IMR-90 (cell line): ENCODE measurements at places on chromosomes 5 and 9.

GRCh38 chr9:128065907-128066712, 1.0 kb downstream of the NAIF1 start:
- H3K27ac ChIP-seq = no peak overlapping the region; the same call in 1 of the 2 replicates
- H3K36me3 ChIP-seq = peaks cover 15% of the 10 kb centered on the region; the same call in 1 of the 2 replicates
- H3K27me3 ChIP-seq = no peaks in the 10 kb centered on the region
- no peak for DNase-seq
- peak overlapping the region; percentile 44 for H3K4me3 ChIP-seq

DNA sequence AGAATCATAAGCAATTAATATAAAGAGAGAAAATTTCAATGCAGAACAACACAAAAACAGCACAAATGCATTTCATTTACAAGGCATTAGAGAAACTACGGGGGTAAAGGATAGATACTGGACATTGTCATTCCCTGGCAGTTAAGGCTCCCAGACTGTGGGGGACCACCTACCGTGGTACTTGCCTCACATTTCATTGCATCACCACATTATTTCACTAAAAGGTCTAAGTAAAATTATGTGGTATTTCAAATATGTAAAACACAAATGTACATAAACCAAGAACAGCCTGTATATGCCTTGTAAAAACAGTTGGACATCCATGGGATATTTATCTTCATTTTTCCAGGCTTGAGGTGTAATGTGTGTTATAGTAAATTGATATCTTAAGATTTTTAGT, 571.2 kb upstream of the ZNF462 start:
- DNase-seq = no peak
- no peaks in the 10 kb centered on the region for H3K4me1 ChIP-seq
- H3K27me3 ChIP-seq = no peaks in the 10 kb centered on the region
- H3K4me3 ChIP-seq = no peak overlapping the region

GRCh38 chr5:62306323-62306895, 403 bp downstream of the KIF2A start:
- H3K4me3 ChIP-seq = peak overlapping the region; percentile 98
- 0 out of 2 replicates have a peak, but pooled peaks cover 2% of the 10 kb centered on the region for H3K4me1 ChIP-seq
- DNase-seq = no peak
- peak overlapping the region; percentile 91 for H3K27ac ChIP-seq

DNA sequence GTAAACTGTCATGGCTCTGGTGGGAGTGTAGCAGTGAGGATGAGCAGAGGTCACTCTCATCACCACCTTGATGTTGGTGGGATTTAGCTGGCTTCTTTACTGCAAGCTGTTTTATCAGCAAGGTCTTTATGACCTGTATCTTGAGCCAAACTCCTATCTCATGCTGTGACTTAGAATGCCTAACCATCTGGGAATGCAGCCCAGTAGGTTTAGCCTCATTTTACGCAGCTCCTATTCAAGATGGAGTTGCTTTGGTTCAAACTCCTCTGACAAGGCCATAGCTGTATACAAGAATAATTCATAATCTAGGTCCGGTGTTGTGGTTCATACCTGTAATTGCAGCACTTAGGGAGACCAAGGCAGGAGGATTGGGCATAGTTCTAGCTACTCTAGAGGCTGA, 85.1 kb downstream of the ARRDC3 start:
- DNase-seq = no peak
- H3K36me3 ChIP-seq = no peaks in the 10 kb centered on the region
- H3K4me3 ChIP-seq = no peak overlapping the region
- H3K27me3 ChIP-seq = no peaks in the 10 kb centered on the region
- no peak overlapping the region for H3K27ac ChIP-seq

DNA sequence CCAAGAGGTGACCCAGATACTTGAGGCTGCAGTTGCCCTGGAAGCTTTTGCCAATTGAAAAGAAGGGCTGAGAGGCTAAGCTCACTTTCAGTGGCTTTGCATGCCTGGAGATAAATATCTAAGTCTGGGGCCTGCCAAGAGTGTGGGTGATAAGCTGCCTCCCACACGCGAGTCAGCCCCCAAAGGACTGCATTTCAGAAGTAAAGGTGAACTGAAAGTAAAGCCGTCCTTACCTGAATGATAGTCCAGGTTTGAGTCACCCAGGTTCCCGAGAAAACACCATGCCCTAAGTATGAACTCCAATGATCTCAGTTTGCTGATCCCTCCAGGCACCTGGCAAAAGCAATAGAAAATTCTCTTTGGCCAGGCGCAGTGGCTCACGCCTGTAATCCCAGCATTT, 22.5 kb upstream of the N4BP3 start:
- no peak overlapping the region for H3K27ac ChIP-seq
- no peak for DNase-seq
- H3K36me3 ChIP-seq = no peaks in the 10 kb centered on the region
- no peaks in the 10 kb centered on the region for H3K4me1 ChIP-seq
- peaks cover 8% of the 10 kb centered on the region for H3K27me3 ChIP-seq

DNA sequence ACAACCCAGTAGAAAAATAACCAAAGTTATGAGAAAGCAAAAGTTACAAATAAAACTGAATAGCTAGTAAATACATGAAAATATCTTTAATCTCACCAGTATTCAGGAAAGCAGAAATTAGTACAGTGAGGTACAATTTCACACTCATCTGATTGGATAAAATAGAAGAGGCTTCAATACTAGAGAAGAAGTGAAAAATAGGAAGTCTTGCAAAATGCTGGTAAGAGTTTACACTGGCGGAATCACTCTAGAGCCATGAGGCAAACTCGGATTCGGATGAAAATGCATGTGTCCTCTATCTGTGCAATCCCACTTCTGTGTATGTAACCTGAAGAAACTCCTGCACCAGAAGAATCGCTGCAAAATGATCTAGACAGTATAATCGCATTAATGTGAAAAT, 128.9 kb downstream of the CCDC192 start:
- DNase-seq = no peak
- H3K27me3 ChIP-seq = no peaks in the 10 kb centered on the region
- H3K27ac ChIP-seq = no peak overlapping the region
- no peaks in the 10 kb centered on the region for H3K36me3 ChIP-seq

DNA sequence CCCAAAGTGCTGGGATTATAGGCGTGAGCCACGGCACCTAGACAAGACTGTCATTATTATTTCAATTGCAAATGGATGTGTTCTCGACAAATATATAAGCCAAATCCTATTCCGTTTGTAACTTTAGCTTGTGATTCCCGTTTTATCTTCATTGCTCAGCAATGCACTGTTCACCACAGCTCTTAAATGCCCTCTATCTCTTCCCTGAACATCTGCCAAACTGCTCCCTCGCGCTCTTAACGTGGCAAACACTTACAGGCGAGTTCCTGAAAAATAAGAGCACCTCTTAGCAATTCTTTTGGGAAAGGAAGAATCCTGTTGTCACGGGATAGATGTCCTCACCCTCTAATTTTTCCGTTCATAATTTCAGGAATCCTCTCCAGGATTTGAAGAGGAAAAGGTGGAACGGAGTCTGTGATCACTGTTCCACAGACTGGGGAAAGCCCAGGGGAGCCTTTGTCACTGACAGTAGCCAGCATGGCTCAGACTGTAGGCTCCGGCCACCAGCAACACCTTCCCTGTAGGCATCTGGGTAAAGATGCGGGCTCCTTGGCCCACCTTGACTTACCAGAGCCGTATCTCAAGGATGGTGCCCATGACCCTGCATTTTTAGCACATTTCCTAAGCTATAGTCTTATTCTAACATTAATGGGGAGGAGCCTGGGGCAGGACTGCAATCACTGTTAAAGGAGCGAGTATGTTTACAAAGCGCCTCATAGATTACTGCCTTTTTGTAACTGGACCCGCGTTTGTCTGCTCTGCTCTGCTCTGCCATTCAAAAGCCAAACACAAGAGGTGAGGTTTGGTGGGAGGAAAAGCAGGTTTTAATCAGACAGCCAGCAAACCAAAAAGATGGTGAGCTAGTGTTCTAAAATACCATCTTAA, 20.2 kb upstream of the GNPDA1 start:
- no peak for DNase-seq
- H3K4me1 ChIP-seq = no peaks in the 10 kb centered on the region
- H3K4me3 ChIP-seq = no peak overlapping the region
- no peak overlapping the region for H3K27ac ChIP-seq

GRCh38 chr9:114311571-114312512, 11.1 kb upstream of the ORM1 start:
- H3K27me3 ChIP-seq = no peaks in the 10 kb centered on the region
- H3K4me1 ChIP-seq = peaks cover 2% of the 10 kb centered on the region; the same call in 1 of the 2 replicates
- no peak overlapping the region for H3K4me3 ChIP-seq
- no peak for DNase-seq
- H3K27ac ChIP-seq = no peak overlapping the region

DNA sequence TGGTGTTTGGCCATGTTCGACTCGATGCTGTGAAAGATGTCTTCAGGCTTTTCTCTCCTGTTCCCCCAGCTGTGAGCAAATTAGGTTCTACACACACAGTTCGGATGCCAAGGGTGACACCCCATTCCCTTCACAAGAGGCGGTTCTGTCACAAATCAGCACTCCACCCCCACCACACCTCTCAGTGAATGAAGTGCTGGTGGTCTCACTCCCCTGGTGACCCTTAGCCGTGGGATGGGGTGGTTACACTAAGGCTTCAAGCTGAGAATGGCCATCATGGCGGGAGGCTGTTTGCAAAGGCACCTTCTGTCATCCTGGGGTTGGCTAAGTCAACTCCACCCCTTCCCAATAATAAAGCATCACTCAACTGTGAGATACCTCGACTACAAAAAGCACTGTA, 26.4 kb downstream of the AMBP start:
- no peaks in the 10 kb centered on the region for H3K4me1 ChIP-seq
- no peak for DNase-seq
- H3K27ac ChIP-seq = no peak overlapping the region

- no peak overlapping the region for H3K4me3 ChIP-seq
- peaks cover 20% of the 10 kb centered on the region for H3K4me1 ChIP-seq
- peaks cover 6% of the 10 kb centered on the region; the same call in 1 of the 2 replicates for H3K36me3 ChIP-seq
- no peak overlapping the region for H3K27ac ChIP-seq
Observed at GRCh38 chr5:135329913-135330797, 68.9 kb downstream of the MACROH2A1 start.

GRCh38 chr9:33158843-33159776, 8.0 kb downstream of the B4GALT1 start:
- no peaks in the 10 kb centered on the region for H3K27me3 ChIP-seq
- no peaks in the 10 kb centered on the region for H3K36me3 ChIP-seq
- peak overlapping the region; percentile 62 for H3K27ac ChIP-seq
- DNase-seq = peak; percentile 35
- no peak overlapping the region for H3K4me3 ChIP-seq

GRCh38 chr9:128987805-128988204, 40.3 kb downstream of the NUP188 start:
- H3K27me3 ChIP-seq = no peaks in the 10 kb centered on the region
- H3K27ac ChIP-seq = peak overlapping the region; percentile 49; the same call in 1 of the 2 replicates
- peaks cover 45% of the 10 kb centered on the region for H3K36me3 ChIP-seq
- no peak overlapping the region for H3K4me3 ChIP-seq
- H3K4me1 ChIP-seq = peaks cover 10% of the 10 kb centered on the region

DNA sequence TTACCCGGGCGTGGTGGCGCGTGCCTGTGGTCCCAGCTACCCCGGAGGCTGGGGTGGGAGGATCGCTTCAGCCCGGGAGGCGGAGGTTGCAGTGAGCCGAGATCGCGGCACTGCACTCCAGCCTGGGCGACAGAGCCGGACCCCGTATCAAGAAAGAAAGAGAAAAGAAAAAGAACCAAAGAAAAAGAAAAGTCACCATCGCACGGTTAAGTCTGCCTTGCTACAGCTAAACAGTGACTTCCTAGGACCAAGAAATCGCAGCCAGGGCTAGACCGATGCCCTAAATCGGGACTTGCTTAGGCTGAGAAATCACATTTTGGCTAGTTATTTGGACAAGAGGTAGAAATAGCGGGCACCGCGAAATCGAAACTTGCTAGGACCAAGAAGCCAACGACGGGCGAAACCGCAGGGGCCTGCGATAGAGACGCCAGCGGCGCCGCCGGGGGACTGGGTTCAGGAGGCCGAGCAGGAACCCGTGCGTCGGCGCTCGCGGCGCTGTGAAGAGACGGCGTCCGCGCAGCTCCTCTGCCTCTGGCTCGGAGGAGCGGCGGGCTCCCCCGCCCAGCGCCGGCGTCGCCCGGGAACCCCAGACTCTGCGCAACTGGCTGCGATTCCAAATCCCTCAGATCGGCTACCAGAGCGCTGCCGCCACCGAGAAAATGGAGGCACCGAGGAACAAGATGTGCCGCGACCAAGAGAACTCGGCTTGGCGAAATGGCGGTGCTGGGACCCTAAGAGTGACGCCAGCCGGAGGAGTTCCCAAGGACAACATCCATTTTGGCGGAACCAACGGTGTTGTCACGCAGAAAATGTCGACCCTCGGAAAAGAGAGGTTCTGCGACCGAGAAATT, 26.1 kb upstream of the ANXA2R start:
- peak overlapping the region; percentile 69 for H3K4me3 ChIP-seq
- H3K27ac ChIP-seq = peak overlapping the region; percentile 88
- DNase-seq = peak; percentile 69
- H3K36me3 ChIP-seq = peaks cover 4% of the 10 kb centered on the region; the same call in 1 of the 2 replicates
- peaks cover 8% of the 10 kb centered on the region for H3K4me1 ChIP-seq

GRCh38 chr5:154039458-154039829, 677 bp downstream of the MFAP3 start:
- no peak overlapping the region; the same call in 1 of the 2 replicates for H3K27ac ChIP-seq
- peaks cover 1% of the 10 kb centered on the region; the same call in 1 of the 2 replicates for H3K36me3 ChIP-seq
- H3K4me3 ChIP-seq = peak overlapping the region; percentile 59

- H3K36me3 ChIP-seq = no peaks in the 10 kb centered on the region
- no peak overlapping the region for H3K27ac ChIP-seq
- H3K4me1 ChIP-seq = no peaks in the 10 kb centered on the region
- peaks cover 2% of the 10 kb centered on the region for H3K27me3 ChIP-seq
- no peak for DNase-seq
Observed at GRCh38 chr5:170606941-170607340, 103.1 kb downstream of the KCNIP1 start.

DNA sequence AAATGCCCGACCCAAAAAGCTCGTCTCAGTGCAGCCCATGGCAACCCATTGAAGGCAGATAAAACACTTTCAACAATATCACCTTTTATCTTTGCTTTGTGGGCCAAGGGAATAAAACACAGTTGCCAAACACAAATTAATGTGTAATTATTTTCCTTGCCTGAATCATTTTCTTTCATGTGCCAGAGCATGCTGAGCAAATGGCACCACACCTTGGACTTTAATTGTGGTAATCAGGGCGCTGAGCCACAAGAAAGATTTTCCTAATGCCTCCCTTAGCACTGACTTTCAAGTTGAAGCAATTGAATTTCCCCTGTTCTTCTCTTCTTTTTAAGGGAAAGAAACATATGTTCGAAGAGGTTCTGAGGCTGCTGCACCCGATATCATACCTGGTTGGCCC, 297.1 kb upstream of the MSX2 start:
- H3K4me1 ChIP-seq = no peaks in the 10 kb centered on the region; the same call in 1 of the 2 replicates
- H3K27ac ChIP-seq = no peak overlapping the region
- DNase-seq = no peak
- peaks cover 2% of the 10 kb centered on the region; the same call in 1 of the 2 replicates for H3K27me3 ChIP-seq
- H3K4me3 ChIP-seq = no peak overlapping the region

- DNase-seq = no peak
- peaks cover 2% of the 10 kb centered on the region; the same call in 1 of the 2 replicates for H3K4me1 ChIP-seq
- H3K4me3 ChIP-seq = no peak overlapping the region
- no peak overlapping the region for H3K27ac ChIP-seq
Observed at GRCh38 chr5:9165546-9165945, 380.3 kb downstream of the SEMA5A start.
